ENCODE measurements at places on chromosomes 1 and 21.

GRCh38 chr1:101407505-101408211 is 170.8 kb downstream of the S1PR1 start:
- peak; percentile 13 for DNase-seq

DNA sequence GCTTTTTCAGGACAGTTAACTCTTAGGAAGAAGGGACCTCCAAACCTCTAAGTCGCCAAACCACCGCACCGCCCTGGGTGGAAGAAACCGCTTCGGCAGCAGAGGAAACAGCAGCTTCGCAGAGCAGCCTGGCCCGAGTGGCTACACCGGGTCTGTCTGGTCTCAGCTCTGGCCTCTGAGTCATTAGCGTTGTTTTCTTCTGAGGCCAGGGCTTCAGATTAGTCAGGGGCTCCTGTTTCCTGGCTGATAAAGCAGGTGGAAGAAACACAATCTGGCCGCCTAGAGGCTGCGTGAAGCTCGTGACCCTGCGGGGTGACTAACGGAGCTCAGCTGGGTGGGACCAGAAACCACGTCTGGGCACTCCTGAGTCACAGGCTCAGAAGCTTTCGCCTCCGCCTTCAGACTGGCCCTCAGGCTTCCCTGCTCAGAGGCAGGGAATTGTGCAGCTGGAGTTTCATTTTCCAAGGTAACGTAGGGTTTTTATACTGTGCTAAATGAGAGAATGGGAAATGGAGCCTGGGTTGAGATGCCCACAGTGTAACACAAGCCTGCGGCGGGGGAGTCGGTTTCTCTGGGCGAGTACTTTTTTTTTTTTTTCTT is 44.9 kb downstream of the CHAF1B start:
- DNase-seq: peak; percentile 97

DNA sequence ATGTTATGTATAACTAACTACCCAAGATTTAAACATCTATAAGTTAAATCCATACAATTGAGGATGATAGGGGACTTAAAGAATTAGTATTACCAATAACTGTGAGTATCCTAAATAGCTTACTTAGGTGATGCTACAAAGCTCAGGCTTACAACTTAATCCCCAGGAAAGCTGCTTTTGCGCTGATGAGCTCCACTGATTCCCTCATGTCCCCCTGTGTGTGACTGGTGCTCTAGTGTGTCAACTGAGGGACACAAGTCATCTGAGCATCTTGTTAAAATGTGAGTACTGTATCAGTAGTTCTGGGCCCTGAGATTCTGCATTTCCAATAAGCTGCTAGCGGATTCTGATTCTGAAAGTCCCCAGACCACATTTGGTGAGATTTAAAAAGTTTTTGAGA is 1458.8 kb downstream of the MRPL39 start:
- DNase-seq: no peak

- no peak for DNase-seq
Observed at GRCh38 chr1:150236614-150237100, 745 bp upstream of the ANP32E start.

- no peak for DNase-seq
Observed at GRCh38 chr1:53343831-53344668, 16.2 kb upstream of the LRP8 start.

DNA sequence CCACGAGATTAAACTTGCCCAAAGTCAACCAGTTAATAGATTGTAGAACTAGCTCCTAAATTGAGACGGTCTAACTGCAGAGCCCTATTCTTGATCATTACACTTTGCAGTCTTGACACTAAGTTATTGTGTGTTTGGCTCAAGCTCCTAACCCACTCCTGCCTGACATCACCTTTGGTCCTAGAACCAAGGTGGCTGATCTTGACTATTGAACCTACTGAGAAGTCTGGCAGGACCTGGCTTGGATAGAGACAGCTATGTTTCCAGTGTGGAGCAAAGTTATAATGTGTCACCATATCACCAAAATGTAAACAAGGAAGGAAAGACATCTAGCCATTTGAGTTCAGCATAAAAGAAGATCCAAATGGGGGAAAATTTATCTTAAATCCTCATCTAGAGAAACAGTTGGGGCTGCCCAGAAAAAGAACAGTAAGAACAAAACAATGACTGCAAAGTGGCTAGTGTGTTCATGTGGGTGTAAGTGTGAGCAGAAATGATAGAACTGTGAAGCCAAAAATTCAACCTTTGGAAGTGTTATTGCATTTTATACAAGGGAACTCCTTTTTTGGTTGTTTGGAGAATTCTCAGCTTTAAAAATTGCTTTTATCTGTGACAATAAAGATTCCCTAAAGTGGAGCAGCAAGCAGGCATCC is 106.8 kb downstream of the ATP5PO start:
- DNase-seq: no peak

- DNase-seq: no peak
Observed at GRCh38 chr1:46448109-46448911, 41.3 kb upstream of the DMBX1 start.

DNA sequence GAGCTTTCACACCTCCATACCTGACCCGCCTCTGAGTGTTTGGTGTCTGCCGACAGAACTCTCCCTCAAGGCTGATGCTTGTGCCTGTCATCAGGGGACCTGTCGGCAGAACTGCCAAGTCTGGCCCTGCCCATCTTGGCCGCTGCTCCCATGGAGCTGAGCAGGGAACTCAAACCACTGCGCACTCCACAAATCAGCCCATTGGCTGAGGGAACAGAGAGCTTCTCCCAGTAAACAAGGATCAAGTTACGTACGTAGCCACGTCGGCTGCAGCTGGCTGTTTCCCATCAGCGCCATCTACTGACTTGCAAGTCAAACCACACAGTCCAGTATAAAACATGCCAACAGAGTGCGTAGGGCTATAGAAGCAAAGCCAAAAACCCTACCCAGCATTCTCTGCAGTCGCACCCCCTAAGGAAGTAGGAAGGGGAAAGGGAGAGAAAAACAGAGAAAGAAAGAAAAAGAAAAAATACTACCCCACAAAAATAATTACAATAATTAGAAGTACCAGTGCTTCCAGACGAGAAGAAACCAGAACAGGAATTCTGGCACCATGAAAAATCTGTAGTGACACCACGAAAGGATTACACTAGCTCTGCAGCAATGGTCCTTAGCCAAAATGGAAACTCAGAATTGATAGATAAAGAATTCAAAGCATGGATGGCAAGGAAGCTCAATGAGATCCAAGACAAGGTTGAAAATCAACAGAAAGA is 13.1 kb downstream of the KRTAP13-1 start:
- peak; percentile 25 for DNase-seq

- no peak for DNase-seq
Observed at GRCh38 chr1:184143449-184143848, 91.9 kb downstream of the TSEN15 start.

DNA sequence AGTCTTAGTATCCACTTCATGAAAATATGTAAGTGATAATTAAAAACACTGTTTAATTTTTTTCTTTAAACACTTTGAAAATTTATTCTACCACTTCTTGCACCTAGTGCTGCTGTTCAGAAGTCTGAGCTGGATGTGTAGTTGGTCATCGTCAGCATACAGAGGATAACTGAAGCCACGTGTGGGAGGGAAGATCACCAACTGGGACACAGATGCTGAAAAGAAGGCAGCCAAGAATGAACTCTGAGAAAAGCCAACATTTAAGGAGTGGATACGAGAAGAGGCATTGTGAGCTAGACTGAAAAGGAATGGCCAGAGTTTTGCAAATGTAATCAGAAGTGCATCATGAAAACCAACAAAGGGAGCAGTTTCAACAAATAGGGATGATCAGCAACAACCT is 24.6 kb upstream of the CLCA4 start:
- no peak for DNase-seq

GRCh38 chr1:100631015-100631551 is 88.5 kb upstream of the VCAM1 start:
- peak; percentile 19 for DNase-seq

DNA sequence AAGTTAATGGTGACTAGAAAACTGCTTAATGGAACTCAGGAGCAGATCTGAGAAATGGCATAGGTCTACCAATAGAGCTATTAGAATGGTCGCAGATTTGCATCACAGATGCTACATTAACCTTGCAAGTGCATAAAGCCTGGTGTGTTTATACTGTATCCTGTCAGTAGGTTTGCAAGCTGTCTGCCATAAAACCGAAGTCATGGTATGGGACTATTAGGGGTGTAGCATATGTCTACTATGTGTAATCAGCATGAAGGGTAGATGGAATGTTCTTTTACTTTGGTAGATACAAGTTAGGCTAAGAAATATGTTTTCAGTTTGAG is 574.2 kb upstream of the ADGRL2 start:
- DNase-seq: no peak

- DNase-seq: peak; percentile 52
Observed at GRCh38 chr1:156444407-156445001, 56.1 kb downstream of the MEF2D start.

- peak; percentile 73 for DNase-seq
Observed at GRCh38 chr1:6259491-6260362, 1.2 kb downstream of the GPR153 start.

GRCh38 chr21:23016617-23017016 is 2018.4 kb downstream of the NCAM2 start:
- no peak for DNase-seq

- peak; percentile 65 for DNase-seq
Observed at GRCh38 chr1:86704972-86705664, 742 bp downstream of the SH3GLB1 start.

DNA sequence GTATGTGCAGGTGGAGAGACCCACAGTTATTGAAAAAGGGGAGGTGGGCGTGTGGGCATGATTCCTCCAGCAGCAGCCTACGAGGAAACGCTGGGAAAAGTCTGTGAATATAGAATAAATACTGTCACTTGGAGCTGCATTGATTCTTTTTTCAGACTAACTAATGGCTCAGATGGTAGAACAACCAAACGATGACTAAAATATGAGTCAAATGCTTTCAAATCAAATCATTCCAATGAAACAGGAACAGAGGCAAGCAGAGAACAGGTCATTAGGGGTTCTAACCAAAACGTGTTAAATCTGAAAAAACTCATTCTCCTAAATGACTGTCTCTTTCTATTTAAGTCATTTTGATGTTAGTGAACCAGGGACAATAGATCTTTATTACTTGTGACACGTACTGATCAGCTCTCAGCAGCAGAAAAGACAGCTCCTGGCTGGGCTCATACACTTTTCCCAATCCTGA is 35.1 kb upstream of the SEC16B start:
- DNase-seq: no peak

- DNase-seq: no peak
Observed at GRCh38 chr1:15963968-15964648, 11.8 kb downstream of the ZBTB17 start.

- no peak for DNase-seq
Observed at GRCh38 chr1:40851643-40852042, 10.5 kb downstream of the CITED4 start.

- DNase-seq: peak; percentile 87
Observed at GRCh38 chr1:145828367-145829026, 4.5 kb downstream of the POLR3C start.

DNA sequence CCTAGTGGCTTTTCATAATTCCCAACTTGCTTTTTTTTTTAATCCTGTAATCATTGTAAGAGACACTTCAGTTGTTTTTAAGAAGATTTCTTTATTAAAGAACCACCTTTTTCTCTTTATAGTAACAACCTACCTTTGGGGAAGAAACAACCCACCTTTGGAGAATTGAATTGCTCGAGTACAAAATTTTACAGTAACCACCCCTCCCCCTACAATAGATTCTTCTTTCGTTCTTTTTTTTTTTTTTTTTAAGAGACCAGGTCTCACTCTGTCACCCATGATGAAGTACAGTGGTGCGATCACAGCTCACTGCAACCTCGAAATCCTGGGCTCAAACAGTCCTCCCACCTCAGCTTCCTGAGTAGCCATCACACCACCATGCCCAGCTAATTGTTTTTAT is 2.1 kb upstream of the LRRC40 start:
- no peak for DNase-seq

DNA sequence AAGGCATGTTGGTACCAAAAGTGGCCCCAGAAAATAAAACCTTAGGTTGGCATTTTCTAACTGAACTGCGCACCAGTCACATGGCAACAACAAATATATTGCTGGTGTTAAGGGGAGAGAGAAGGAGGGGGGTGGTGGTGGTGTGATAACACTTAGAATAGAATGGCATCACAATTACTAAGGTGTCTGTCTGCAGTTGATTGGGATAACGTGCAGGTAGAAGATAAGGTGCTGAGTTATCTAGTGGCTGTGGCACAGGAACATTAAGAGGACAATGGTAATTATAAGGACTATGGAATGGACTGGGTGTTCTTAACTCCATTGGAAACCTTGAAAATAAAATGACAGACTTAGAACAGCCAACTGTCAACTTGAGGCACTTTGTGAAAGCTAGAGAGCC is 1.4 kb upstream of the YIPF1 start:
- peak; percentile 64 for DNase-seq

- no peak for DNase-seq
Observed at GRCh38 chr1:64811131-64811530, 66.3 kb downstream of the RAVER2 start.

- DNase-seq: no peak
Observed at GRCh38 chr1:171664976-171665375, 12.5 kb upstream of the MYOC start.

DNA sequence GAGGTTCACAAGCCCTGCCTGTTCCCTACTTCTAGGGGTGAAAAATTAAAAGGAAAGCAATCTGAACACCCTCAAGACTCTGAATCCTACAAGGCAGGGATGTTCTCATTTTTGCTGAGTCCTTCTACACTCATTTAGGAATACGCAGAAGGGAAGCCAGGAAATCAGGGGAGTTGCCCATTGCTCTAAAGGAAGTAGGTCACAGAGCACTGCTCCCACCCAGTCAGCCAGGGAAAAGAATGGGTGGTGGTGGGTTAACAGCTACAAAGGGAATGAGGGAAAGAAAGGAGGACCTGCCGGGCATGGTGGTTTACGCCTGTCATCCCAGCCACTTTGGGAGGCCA is 2.4 kb upstream of the CTTNBP2NL start:
- no peak for DNase-seq

- no peak for DNase-seq
Observed at GRCh38 chr1:158564608-158565007, 5.8 kb downstream of the OR6P1 start.

GRCh38 chr1:71621785-71622184 is 541.0 kb upstream of the ZRANB2 start:
- no peak for DNase-seq

DNA sequence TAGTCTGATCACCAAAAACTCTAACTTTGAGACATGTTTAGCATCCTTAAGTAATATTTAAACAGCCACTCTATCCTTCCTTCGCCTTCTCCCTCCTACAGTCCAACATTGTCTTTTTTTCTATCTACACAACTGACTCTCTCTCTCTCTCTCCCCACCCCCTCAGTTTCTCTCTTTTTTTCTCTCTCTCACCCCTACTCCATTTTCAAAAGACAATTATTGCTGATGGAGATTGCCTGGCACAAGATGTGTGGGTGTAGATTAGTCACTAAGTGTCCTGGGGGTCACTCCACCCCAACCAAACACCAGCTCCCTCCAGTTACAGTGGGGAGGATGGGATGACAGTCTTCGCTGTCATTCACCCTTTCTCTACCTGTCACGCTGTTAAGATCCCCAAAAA is 94.5 kb upstream of the NFIA start:
- no peak for DNase-seq
